NCI-H1694 (cell line): ENCODE measurements at places on chromosomes 11 and 22.

DNA sequence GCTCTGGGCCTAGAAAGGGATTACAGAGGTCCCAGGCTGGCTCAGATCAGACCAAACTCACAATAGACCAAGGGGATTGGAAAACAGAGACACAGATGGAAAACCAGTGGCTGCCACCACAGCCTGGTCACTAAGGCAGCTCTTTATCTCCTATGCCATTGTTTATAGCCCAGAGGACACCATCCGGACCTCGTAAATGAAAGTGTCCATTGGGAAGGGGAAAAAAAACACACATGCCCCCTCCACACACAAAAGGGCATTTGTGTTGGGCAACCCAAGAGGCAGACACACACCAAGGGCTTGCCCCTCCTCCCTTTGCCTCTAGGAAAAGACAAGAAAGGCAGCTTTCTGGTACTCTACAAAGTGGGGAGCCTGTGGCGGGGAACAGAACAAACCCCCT lies 85.9 kb downstream of the GAB2 start:
- no peak for DNase-seq

DNA sequence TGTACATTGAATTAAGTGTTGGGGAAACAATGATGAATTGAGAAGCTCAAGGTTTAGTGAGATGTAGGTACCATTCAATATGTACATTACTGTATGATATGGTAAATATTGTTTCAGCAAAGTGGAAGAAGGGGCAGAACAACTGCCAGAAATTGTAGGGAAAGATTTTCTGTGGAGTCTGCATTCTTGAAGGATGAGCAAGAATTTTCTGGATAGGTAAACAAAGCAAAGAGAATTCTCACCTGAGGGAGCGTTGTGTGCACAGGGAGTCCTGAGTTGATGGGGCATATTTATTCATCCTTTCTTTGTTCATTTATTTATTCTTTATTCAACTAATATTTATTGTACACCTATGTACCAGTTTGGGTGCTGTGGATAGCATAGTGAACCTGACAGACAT lies 83.2 kb downstream of the TMEM135 start:
- no peak for DNase-seq

DNA sequence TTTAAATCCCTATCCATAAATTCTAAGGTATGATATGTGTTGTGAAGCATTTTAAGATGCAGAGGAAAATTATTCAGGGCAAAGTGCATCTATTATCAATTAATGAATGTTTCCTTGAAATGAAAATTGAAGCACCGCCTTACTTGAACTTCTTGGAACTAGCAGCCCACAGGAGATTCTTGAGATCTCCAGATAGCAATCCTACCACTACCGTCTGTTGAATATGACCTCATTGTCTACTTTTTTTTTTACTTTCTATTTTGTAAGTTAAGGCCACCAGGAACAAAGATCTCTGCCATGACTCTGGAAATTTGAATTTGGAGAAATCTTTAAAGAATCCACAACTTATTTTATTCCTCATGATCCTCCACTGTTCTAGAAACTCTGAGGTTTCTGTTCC lies 808.7 kb downstream of the KCNA4 start:
- no peak for DNase-seq

DNA sequence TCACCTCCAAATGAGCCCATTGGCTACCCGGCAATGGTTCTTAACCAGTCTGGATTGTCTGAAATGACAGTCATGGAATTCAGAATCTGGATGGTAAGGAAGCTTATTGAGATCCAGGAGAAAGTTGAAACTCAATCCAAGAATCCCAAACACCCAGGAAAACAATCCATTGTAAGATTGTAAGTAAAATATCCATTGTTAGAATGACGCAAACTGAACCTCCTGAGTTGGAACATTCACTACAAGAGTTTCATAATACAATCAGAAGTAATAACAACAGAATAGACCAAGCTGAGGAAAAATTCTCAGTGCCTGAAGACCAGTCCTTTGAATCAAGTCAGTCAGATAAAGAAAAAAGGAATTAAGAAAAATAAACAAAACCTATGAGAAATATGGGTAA lies 22.1 kb downstream of the OR8G5 start:
- DNase-seq: no peak

GRCh38 chr22:44668190-44668885 lies 33.7 kb upstream of the PRR5 start:
- no peak for DNase-seq

DNA sequence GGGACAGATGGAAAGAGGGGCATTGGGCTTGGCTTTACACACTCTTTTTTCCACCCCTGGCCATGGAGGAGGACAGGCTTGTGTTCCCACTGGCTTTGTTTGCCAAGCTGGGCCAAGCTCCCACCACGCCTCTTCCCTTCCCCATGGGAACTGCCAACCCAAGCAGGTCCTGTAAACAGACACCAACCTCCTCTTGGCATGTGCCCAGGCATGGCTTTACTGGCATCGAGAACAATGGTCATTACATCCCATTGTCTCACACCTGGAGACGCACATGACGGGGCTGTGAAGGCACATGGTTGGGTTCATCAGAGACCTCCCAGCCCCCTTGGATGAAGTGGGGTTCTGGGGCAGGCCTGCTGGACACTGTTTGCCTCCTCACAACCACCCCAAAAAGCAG lies 11.7 kb downstream of the SEC14L3 start:
- no peak for DNase-seq

- DNase-seq: no peak
Measured at GRCh38 chr22:48850658-48851287, 976.9 kb downstream of the BRD1 start.

DNA sequence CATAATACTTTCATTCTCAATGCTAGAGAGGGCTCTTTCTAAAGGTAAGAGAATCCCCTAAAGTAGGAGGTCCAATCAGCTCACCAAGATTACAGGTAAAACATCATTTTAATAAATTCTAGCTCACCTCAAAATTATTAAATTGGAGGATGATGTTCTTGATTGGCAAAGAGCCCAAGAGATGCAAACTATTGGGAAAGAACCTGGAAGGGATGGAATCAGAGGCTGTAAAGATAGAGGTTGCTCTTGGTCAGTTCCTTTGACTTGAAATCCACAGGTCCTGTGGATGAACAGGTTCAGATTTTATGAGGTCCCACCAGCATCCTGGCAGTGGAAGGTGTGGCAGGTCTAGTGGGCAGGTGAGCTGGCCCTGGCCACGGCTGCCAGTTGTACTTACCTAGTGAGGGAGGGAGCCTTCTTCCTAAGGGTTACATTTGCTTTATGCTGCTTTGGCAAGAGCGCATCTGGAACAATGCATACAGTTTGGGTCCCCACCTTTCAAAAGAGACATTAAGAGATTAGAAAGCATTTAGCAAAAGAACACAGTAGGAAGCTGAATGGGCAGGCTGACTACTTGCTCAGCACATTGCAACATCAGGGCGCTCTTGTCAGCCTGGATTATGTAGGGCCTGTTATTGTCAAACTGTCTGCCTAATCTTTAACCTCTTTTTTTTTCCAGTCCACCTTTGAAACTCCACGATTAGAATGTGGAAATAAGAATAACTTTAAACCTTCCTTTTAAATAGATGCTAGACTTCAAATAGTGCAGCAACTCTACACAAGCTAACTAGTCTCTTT lies 97.0 kb downstream of the RDX start:
- DNase-seq: no peak

DNA sequence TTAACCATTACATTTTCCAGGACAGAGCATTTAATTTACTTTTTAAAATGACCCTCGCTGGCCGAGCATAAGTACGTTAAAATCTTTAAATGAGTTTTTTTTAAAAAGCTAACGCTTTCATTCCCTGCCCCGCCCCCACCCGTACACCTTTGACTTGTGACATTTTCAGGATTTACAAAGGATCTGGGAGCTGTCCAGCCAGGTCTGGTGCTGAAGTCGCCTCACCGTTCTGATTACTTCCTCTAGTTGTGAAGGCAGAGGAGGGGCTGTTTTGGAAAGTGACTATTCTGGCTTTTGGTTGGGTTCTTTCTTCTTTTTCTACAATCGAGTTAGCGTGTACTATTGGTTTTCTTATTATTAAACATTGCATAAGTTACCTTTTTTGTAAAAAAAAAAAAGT lies 2.9 kb downstream of the C11orf87 start:
- DNase-seq: no peak

- no peak for DNase-seq
Measured at GRCh38 chr11:44269369-44270351, 40.3 kb downstream of the ALX4 start.

- no peak for DNase-seq
Measured at GRCh38 chr22:20508815-20509271, 1.4 kb downstream of the MED15 start.

GRCh38 chr11:76253416-76253815 lies 47.1 kb upstream of the WNT11 start:
- DNase-seq: no peak

GRCh38 chr11:69867076-69868005 lies 48.1 kb upstream of the FGF3 start:
- DNase-seq: no peak

DNA sequence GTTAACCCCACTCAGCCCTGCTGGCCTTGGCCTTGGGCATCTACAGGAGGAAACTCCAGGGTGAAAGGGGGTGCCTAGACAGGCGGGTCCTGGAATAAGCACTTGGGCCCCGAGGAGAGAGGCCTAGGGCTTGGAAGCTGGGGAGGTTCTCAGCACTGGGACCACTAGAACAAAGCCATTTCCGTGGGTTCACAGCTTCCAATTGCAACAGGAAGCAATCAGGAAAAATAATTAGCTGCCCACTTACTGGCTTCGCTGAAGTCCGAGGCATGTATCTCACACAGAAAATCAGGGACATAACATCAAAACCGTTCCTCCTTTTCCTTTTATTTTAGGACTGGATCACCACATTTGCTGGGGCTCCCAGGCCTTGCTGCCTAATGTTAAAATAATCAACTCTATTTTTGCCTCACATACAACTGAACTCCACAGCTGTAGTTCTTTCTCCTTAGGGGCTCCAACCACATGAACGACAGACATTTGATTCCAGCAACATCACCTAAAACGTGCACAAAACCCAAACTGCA lies 161.1 kb upstream of the GRK3 start:
- no peak for DNase-seq

- no peak for DNase-seq
Measured at GRCh38 chr11:78156127-78156844, 16.9 kb upstream of the ALG8 start.

- DNase-seq: no peak
Measured at GRCh38 chr11:65524014-65524740, 706 bp upstream of the SCYL1 start.
